ENCODE measurements at places on chromosomes 7 and 10.

GRCh38 chr10:27035163-27035562 is 65.1 kb downstream of the ANKRD26 start:
- no peak for DNase-seq

DNA sequence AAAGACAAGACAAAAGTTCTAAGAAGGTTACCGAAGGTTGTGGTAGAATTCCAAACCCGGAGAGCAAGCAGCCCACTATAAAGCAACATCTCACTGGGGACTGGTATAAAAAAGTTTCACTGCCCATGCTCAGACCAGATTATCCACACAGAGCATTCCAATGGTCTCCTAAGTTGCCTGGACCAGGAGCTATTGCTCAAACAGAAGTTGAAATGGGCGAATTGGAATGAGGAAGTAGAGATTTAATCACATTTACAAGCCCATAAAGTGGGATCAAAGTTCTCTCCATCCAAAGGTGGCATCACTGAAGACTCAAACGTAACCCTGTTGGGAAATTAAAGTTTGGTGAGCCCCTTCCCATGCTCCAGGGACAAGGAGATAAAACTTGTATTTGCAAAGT is 19.8 kb downstream of the OR2F1 start:
- no peak for DNase-seq

GRCh38 chr7:2520131-2520760 is 672 bp downstream of the LFNG start:
- no peak for DNase-seq

GRCh38 chr10:92742331-92743228 is 52.8 kb downstream of the HHEX start:
- no peak for DNase-seq

- no peak for DNase-seq
These were observed 992 bp upstream of the MGMT start for GRCh38 chr10:129465796-129466702.

- DNase-seq: no peak
These were observed 77.8 kb upstream of the LRRC17 start for GRCh38 chr7:102834999-102835398.

GRCh38 chr10:72108830-72109635 is 20.7 kb upstream of the SPOCK2 start:
- no peak for DNase-seq

- DNase-seq: no peak
These were observed 819 bp downstream of the HYCC1 start for GRCh38 chr7:23012908-23013714.

GRCh38 chr10:70890917-70891431 is 2.6 kb upstream of the PCBD1 start:
- no peak for DNase-seq
